ENCODE measurements at places on chromosomes 1 and 21. TPM values are rescaled to one million over a fixed set of nuclear protein-coding genes. Genes with fewer than 3 reads are reported as not detected.
A peak's percentile ranks its signal among the peaks of the same experiment; 100 is the strongest.

The DNASE2B gene
- not detected for total RNA-seq

The GUCA2A gene
- total RNA-seq = not detected

The PTGFR gene
- 28.6 TPM for total RNA-seq

The ATP1A4 gene
- total RNA-seq = not detected

The C1orf141 gene
- not detected for total RNA-seq

The ANXA9 gene
- total RNA-seq = 4.7 TPM

DNA sequence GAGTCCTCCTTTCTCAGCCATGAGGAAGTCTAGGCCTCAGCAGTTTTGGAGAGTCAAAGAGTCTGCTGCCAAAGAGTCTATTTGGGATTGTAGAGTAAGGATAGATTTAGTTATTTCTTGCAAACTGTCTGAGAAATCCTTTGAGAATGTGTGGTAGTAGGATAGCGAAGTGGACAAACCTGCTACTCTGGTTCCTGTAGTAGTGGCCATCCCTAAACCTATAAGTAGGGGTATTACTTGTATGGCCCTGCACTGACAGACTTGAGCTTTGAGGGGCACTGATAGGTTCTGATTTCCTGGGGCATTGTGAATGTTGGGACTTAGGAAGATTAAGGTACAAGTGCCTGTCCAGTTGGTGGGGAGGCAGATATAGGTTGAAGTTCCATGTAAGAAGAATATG lies 115.9 kb upstream of the SGIP1 start:
- no peak for DNase-seq

- DNase-seq = no peak
These were observed 37.1 kb downstream of the STYXL2 start for GRCh38 chr1:167130829-167131510.

DNA sequence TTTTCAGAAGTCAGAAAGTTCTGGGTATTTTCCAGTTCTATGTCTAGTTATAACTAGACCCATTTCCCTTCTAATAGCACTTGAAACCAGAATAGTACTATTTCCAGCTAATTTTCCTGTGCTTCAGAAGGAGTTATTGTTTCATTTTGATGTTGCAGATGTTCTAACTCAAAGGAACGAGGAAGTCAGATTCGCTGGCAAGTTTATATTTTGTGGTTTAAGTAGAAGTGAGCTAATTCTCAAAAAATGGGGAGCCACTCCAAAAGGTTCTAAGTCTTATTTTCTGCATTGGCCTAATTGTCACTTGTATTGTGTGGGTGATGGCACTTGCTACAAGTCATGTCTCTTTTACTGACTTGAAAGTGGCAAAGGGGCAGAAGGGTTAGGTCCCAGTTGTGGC lies 18.1 kb downstream of the CCDC185 start:
- peak; percentile 15 for DNase-seq

- DNase-seq = no peak
These were observed 18.1 kb upstream of the TSPEAR start for GRCh38 chr21:44729336-44730027.

GRCh38 chr1:107963008-107963407 lies 2.0 kb downstream of the VAV3 start:
- no peak for DNase-seq

GRCh38 chr1:81149649-81150325 lies 650.9 kb upstream of the ADGRL2 start:
- no peak for DNase-seq

DNA sequence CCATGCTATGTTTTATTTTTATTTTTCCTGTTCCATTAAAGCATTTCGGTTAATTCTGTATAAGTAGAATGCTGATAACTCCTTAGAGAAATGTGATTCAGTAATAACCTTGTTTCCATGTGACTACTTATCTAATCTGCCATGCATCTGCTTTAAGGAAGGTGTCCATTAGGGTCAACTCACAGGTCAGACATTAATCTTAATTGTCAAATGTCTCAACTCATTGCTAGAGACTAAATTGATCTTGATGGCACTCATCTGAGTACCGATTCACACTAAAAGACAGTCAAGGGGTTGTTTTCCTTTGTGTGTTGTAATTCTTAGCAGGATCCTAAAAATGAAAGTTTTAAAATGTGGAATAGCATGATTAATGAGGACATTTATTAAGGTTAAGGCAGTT lies 41.8 kb downstream of the ITSN1 start:
- DNase-seq = no peak

DNA sequence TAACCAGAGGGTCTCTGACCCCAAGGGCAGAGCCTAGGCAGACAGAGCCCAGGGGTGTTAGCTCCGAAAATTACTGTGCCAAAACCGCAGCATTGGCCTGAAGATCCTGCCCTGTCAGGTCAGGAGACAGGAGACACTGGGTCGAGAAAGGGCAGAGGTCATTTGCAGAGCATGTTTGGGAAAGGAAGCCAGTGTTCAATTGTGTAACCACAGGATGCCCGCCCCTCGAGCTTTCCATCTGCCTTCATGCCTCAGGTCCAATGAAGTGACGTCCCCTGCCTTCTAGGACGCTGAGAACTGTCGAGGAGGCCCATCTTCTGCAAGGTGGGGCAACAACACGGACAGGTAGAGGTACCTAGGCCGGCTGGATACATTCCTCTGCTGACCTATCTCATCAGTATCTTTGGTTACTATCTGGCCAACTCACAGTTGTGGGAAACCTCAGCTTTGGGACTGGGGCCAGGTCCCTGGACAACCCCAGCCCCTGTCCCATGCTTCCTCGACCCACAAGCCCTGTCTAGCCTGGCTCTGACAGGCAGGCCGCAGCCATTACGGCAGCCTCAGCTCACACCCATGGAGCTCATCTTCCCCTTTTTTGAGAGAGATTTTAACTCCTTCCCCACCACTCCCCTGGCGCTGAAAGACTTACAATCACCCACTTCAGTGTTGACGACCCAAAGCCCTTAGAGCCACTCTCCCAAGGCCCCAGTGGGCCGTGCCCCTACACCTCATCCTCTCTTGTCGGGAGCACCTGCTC lies 1.3 kb downstream of the ARL8A start:
- peak; percentile 43 for DNase-seq

GRCh38 chr1:110829955-110830553 lies 42.9 kb upstream of the CD53 start:
- DNase-seq = no peak

DNA sequence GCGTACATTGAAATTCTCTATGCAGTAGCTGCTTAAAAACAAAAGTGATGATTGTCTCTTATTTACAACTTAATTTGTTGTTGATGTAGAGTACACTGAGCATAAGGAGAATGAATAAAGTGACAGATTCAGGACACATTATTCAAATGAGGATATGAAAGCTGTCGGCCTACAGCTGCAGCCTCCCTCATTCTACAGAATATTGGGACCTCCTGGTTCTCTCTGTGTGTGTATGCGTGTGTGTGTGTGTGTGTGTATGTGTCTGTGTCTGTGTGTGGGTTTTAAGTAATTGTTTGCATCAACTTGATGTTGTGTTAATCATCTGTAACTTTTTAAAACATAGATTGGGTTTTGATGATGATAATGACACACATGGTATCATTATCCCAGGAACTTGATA lies 17.9 kb downstream of the PROX1 start:
- DNase-seq = no peak

DNA sequence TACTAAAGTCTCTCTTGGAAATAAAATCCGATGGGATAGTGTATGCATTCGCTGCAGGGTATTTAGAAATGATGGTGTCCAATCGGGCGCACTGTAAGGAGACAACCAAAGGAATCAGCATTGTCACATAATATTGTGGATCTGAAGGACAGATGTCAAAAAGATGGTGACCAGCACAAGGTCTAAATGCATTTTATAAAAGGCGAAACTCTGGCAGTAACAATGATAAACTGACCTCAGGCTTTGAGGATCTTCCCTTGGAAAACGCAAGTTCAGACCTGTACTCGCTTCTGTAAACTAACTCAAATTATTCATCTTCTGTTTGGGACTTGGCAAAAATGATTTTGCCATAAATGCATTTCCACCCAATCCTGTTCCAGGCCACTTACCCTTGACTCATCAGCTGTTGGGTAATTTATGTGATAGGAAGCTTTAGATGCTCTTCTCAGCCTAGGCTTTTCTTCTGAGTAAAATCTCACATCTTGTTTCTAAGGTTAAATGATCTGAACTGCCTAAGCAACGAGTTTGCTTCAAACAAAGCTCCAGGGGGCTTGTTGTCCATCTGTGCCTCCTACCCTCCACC lies 33.8 kb downstream of the STPG1 start:
- no peak for DNase-seq

- DNase-seq = no peak
These were observed 42.6 kb upstream of the USP25 start for GRCh38 chr21:15687208-15687607.

DNA sequence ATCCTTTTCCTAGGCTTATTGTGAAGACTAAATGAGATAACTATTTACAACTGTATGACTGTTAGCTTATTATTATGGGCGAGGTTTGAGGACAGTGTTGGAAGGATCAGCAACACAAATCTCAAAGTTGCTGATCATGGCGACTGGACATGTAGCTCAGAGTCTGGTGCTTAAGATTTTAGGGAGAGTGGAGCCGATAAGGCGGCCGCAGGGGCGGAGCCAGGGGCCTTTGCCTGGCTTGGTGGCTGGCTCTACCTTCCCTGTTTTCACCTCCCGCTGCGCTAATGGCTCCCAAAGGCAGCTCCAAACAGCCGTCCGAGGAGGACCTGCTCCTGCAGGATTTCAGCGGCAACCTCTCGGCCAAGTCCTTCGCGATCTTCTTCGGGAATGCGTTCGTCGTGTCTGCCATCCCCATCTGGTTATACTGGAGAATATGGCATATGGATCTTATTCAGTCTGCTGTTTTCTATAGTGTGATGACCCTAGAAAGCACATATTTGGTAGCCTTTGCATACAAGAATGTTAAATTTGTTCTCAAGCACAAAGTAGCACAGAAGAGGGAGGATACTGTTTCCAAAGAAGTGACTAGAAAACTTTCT lies 45.5 kb downstream of the GIPC2 start:
- no peak for DNase-seq
